ENCODE measurements at places on chromosomes 13 and 19. TPM values are rescaled to one million over a fixed set of nuclear protein-coding genes. Genes with fewer than 3 reads are reported as not detected.

GRCh38 chr13:49838989-49839388, 46.5 kb upstream of the KPNA3 start:
- H3K4me1 ChIP-seq: peaks cover 19% of the 10 kb centered on the region
- no peaks in the 10 kb centered on the region for H3K36me3 ChIP-seq
- no peak for DNase-seq
- no peaks in the 10 kb centered on the region for H3K27me3 ChIP-seq

GRCh38 chr13:31119526-31119925, 42.2 kb downstream of the HSPH1 start:
- H3K27ac ChIP-seq: peak overlapping the region; percentile 65
- H3K36me3 ChIP-seq: no peaks in the 10 kb centered on the region
- DNase-seq: no peak
- H3K4me1 ChIP-seq: peaks cover 5% of the 10 kb centered on the region
- H3K27me3 ChIP-seq: peaks cover 7% of the 10 kb centered on the region
- no peak overlapping the region for H3K4me3 ChIP-seq

DNA sequence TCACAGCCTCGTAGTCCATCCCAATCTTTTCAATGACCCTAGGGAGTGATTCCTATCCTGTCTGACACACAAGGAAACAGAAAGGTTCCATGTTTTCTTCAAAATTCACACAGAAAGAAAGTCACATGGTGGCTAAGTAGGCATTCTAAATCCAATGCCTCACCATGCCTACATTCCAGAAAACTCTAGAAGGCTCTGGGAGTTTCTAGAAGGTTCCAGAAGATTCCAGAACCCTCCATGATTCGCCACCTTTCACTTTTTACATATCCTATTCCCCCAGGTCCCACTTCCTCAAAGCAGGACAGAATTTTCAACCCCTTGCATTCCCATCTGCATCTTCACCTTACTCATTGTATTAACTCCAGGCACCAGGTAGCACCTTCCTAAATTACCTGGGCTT, 23.1 kb downstream of the GNG7 start:
- peaks cover 3% of the 10 kb centered on the region for H3K27me3 ChIP-seq
- H3K36me3 ChIP-seq: peaks cover 3% of the 10 kb centered on the region

DNA sequence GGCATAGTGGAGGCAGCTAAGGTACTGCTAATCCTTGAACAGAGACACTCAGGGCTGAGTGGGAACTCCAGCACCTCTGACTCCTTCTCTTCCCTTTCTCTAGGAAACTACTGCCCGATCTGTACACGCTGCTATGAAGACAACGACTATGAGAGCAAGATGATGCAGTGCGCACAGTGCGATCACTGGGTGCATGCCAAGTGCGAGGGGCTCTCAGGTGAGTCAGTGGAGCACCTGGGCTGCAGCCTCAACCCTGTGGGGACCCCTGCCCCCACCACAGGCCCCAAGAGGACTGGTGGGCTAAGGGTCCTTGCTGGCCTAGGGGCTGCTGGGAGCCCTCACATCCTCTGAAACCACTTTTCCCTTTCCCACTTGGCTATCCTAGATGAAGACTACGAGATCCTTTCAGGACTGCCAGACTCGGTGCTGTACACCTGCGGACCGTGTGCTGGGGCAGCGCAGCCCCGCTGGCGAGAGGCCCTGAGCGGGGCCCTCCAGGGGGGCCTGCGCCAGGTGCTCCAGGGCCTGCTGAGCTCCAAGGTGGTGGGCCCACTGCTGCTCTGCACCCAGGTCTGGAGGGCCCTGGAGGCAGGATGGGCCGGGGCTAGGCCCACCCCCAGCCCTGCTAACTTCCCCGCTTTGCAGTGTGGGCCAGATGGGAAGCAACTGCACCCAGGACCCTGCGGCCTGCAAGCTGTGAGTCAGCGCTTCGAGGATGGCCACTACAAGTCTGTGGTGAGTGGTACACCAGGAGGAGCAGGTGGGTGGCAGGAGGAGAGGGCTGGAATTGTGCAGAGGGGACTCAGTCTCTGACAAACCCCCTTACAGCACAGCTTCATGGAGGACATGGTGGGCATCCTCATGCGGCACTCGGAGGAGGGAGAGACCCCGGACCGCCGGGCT, 9.5 kb downstream of the KMT2B start:
- H3K4me3 ChIP-seq: no peak overlapping the region
- H3K36me3 ChIP-seq: peaks cover 8% of the 10 kb centered on the region
- no peak for DNase-seq
- H3K27ac ChIP-seq: no peak overlapping the region
- H3K27me3 ChIP-seq: no peaks in the 10 kb centered on the region

Gene ZNF813
- total RNA-seq: 8.2 TPM

Gene ADGRE3
- not detected for total RNA-seq

All from neural crest cell (in vitro differentiated cells).